Putamen (tissue), 1 donor: ENCODE measurements at places on chromosomes 2 and 18.

- DNase-seq: no peak
Observed at GRCh38 chr18:13257361-13257980, 38.9 kb downstream of the LDLRAD4 start.

- no peak for DNase-seq
Observed at GRCh38 chr18:67665266-67665665, 148.7 kb upstream of the DSEL start.

DNA sequence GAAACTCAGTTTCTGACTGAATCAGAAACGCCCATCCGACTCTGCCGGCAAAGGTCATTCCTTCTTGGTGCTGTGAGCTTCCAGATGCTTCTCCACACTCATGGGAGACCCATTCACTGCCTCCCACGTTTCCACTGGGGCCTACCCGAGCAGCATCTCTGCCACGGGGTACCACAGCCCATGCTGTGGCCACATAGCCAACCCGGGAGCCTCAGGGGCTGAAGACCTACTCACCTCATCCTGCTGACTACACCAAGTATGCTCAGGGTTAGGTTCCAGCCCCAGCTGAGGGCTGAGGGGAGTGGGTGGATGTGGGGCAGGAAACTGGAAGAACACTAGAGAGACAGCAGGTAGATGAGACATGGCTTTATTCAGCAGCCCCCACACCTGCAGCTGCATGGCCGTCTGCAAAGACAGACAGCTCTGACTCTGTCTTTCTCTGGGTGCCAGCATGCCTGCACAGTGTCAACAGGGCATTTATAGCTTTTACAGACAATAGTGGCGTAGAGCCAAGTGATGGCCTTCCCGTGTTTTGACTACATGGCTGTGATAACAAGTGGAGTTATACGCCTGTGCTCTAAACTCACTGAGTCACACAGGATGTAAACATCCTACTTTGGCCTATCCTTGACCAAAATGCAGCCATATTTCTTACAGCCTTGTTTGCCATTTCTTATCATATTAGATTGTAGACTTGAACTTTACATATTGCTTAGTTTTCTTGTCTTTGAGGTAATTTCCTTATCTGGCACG lies 16.5 kb upstream of the KLHL23 start:
- DNase-seq: no peak

DNA sequence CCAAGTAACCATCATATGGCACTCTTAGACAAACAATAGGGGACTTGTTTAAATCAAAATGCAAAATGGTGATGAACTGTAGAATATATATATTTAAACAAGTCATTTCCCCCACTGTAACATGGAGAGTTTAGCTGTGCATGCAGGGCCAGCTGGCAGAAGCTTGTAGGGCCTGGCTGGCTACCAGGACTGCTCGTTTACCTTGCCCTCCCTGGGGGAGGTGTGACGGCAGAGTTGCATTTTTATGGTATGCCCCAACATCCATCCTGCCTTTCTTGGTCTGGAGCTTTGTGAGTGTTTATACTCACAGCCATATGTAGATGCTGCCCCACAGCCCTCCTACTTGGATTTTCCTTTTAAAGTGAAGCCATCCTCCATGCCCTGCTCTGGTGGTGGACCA lies 101.7 kb upstream of the ZFP36L2 start:
- no peak for DNase-seq

GRCh38 chr2:197102231-197102630 lies 175.7 kb upstream of the PGAP1 start:
- DNase-seq: no peak

DNA sequence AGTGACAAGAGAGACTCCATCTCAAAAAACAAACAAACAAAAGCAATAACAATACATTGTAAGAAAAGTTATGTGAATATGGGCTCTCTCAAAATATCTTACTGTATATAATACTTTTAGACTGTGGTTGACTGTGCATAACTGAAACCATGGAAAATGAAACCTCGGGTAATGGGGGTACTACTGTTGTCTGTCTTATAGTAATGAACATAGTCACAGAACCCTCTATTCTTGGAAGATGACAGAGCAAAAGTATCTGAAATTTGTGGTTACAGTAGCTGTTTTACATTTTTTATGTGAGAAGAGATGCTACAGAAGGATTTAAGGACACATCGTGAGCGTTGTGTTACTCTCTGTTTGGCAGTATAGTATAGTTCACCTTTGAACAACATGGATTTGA lies 60.5 kb downstream of the MAP4K4 start:
- no peak for DNase-seq

- no peak for DNase-seq
Observed at GRCh38 chr2:142306131-142306530, 175.3 kb upstream of the LRP1B start.

GRCh38 chr2:20556756-20557155 lies 94.1 kb downstream of the HS1BP3 start:
- DNase-seq: no peak

DNA sequence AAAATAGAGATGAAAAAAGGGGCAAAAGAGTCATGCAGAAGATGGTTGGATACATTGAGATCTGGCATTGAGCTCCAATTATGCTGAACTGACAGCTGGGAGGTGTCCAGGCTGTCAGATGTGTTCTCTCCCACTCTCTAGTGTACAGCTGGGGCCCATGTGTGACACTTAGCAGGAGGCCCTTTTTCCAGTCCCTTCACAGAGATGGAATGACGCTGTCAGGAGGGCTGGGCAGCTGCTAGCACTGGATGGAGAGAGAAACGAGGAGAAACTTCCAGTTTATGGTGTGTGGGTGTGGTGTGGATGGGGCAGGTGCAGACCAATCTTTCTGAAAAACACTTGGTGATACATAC lies 437.7 kb upstream of the HS6ST1 start:
- no peak for DNase-seq

DNA sequence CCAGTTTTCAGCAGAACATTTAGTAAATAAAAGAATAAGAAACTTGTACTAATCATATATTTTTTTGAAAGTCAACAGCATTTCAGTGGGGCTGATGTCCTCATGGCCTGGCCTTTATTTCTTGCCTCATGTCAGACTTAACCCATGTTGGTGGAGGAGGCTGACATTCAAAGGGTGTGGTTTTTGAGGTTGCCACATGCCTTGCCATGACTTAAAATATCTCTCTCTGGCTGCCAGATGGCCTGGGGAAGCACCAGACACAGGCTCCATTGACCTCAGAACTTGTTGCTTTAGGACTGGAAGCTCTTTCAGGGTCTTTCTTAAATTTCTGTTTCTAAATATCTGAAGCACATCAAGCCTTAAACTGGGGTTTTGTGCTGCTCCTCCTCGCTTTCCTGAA lies 32.5 kb upstream of the CD28 start:
- DNase-seq: no peak

GRCh38 chr2:6920743-6921064 lies 3.5 kb downstream of the RNF144A start:
- no peak for DNase-seq

GRCh38 chr2:210224591-210224940 lies 681 bp downstream of the ACADL start:
- no peak for DNase-seq

DNA sequence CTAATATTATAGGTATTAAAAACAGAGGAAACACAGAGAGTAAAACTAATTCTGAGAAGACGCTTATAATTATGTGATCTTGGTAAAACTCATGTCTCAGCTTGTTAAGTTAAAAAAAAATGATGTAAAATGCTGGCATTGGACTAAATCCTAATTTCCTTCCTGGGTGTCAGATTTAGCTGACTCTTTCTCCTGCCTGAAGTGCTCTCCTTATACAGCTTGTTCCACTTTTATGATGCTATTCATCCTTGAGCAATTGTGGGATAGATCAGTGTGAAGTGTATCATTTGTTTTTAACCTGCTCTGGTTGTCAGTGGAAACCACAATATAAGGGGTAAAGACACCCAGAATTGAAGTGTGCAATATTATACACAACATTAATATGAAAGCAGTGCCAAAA lies 84.9 kb downstream of the EFEMP1 start:
- DNase-seq: no peak

- DNase-seq: no peak
Observed at GRCh38 chr2:240298803-240299709, 136.4 kb upstream of the GPC1 start.

- no peak for DNase-seq
Observed at GRCh38 chr18:50686409-50686808, 126.5 kb downstream of the MAPK4 start.

DNA sequence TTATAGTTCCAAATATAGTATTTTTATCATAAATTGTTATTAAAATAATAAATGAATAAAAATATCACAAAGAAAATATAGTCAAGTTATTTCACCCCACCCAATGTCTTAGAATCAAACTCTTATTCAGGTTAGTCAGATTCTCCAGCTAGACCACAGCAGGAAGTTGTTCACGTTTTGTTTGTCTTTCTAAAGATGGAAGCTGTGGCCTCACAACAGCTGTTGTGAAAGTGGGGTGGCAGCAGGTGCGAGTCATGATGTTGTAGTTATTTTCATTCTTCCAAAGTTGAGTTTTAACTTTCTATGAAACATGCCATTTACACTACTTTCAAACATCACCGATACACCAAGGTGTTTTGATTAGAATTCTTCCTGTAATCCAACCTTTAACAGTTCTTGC lies 272.9 kb downstream of the SLC8A1 start:
- DNase-seq: no peak

DNA sequence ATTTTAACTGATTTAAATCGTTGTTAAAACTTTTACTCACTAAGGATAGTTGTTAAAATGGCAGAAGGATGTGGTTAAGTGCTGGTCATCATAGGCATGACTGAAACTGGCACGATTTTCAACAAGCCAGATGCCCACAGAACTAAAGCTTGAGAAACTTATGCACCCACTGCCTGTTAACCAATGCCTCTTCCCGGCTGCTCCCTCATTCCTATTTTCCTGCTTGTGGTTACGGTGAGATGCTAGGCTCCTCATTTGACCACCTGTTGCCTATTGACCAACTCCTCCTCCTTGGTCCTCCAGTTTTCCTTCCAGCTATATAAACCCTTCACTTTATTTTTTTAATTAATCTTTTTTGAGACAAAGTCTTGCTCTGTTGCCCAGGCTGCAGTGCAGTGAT lies 238.7 kb downstream of the TFCP2L1 start:
- DNase-seq: no peak

DNA sequence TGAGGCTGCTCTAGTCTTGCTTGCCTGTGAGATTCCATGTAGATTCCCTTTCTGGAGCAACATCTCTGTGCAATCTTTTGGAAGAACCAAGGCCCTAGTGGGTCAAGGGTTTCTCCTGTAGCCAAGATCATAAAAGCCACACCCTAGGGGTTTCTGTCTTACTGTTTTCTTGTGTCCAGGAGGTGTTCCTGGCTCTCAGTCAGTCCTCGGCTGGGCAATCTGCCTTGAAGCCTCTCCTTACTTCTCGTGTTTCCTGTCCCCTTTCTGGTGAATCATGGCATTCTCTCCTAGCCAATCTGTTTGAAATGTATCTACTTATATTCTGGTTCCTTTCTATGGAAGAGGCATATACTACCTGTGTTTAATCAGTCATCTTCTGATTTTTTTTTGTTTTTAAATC lies 484.8 kb upstream of the UBE2E3 start:
- no peak for DNase-seq

- DNase-seq: no peak
Observed at GRCh38 chr2:37857575-37858399, 67.3 kb upstream of the RMDN2 start.

- no peak for DNase-seq
Observed at GRCh38 chr2:236550701-236551465, 18.7 kb upstream of the ACKR3 start.

DNA sequence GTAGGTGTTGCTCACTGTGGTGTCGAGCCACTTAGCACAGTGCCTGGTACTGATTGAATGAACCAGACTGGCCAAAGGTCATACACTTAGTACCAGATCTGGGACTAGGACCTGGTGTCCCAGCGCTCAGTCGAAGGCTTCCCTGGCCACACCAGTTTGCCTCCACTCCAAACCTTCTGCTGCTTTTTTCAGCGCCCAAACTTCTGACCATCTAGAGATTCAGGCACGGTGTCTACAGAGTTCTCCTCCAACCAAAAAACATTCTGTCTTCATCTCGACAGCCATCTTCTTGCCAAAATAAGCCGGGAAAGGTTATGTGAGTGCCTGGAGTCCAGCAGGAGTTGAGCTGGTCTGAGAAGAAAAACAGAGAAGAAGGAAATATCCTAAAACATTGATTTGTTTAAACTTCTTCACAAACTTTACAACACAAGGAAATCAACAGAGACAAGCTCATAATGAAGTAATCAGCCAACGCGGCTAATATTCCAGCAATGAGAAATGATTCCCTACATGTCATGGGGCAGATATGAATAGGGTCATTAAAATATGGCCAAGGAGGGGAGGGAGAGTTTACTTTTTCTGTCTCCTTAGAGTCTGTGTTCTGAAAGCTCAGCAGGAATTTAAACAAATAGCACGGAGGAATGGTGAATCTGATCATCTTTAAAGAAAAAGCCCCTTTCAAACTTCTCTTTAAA lies 2.3 kb upstream of the GLI2 start:
- no peak for DNase-seq

DNA sequence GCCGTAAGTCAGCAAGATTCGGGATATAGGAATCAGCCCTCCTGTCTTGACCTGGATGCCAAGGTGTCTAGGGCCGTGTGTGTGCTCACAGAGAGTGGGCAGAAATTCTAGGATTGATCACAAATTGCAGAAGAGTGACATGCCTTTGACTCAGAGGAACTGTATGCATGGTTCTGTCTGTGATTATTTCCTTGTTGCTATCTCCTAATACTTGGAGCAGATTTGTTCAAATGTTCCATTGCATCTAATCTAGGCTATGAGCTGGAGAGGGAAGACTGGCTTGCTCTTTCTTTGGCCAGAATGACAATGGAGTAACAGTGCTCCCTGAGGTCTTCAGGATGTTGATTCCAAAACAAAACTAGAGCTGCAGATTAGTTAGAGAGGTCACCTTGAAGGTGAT lies 115.0 kb downstream of the EN1 start:
- no peak for DNase-seq

- DNase-seq: peak; percentile 31
Observed at GRCh38 chr2:241272303-241273209, 42.9 kb downstream of the HDLBP start.

- DNase-seq: no peak
Observed at GRCh38 chr2:110847651-110848050, 115.3 kb downstream of the ACOXL start.
